ENCODE measurements at places on chromosomes 6 and 20. TPM values are rescaled to one million over a fixed set of nuclear protein-coding genes. Genes with fewer than 3 reads are reported as not detected.

KCNQ5 gene
- 1.0 TPM for total RNA-seq

B3GALT4 gene
- total RNA-seq, result 5.6 TPM

ALDH8A1 gene
- total RNA-seq, result 0.66 TPM

SIRPD gene
- total RNA-seq, result not detected

SCGN gene
- total RNA-seq, result 38.1 TPM

DOK5 gene
- total RNA-seq, result 1.3 TPM

WFDC5 gene
- not detected for total RNA-seq

GLP1R gene
- 5.7 TPM for total RNA-seq

TCF19 gene
- total RNA-seq, result 2.0 TPM

NKX2-2 gene
- 3.1 TPM for total RNA-seq

GMPR gene
- total RNA-seq, result 14.0 TPM

NFATC2 gene
- total RNA-seq, result 7.6 TPM

SPAG4 gene
- total RNA-seq, result 22.1 TPM

RIPOR3 gene
- 2.3 TPM for total RNA-seq

MLIP gene
- total RNA-seq, result under 0.01 TPM

GNAS-AS1 gene
- 3.0 TPM for total RNA-seq

ZFP64 gene
- 10.4 TPM for total RNA-seq

BTN1A1 gene
- total RNA-seq, result not detected

OR2J3 gene
- total RNA-seq, result not detected

CST3 gene
- 491 TPM for total RNA-seq

SIRPB2 gene
- 2.3 TPM for total RNA-seq

DEFB124 gene
- not detected for total RNA-seq

RIPOR2 gene
- total RNA-seq, result 1.3 TPM

EFCAB8 gene
- total RNA-seq, result 0.26 TPM

ZBTB46 gene
- total RNA-seq, result 4.3 TPM

HDGFL1 gene
- total RNA-seq, result not detected

TAGAP gene
- total RNA-seq, result 0.99 TPM

MOCS1 gene
- total RNA-seq, result 15.0 TPM

SYCP2L gene
- total RNA-seq, result 2.1 TPM

CCR6 gene
- total RNA-seq, result not detected

PPP1R16B gene
- 1.6 TPM for total RNA-seq

MOG gene
- not detected for total RNA-seq

SDCBP2 gene
- total RNA-seq, result 14.8 TPM
